GM04504 (cell line): ENCODE measurements at places on chromosomes 7 and 10.

- no peak for DNase-seq
Observed at GRCh38 chr7:135522509-135522908, 12.6 kb upstream of the CNOT4 start.

DNA sequence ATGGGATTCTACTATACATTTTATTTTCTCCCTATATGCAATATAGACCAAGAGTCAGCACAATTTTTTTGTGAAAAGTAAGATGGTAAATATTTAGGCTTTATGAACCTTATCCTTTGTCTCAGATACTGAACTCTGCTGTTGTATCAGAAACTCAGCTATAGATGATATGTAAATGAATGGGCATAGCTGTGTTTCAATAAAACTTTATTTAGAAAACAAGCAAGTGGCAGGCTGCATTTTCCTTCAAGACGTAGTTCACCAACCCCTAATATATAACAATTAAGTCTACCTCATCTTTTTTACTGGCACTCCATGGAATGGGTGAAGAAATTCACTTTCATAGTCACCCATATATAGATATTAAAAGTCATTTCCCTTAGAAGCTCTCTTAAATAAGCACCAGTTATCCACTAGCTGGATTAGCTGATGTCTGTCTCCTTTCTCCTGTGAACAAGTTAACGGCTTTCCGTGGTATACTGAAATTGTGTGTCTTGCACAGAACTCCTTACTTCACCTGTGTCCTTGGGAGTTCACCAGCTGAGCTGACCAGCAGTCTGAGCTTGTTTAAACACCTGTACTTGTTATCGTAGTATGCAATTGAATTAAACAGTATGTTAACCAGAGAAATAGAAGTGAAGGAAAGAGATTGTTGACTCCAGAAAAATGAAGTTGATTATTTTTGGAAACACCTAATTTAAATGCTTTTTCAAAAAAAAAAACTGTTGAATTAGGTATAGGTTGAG is 770.6 kb downstream of the KCNMA1 start:
- no peak for DNase-seq

- no peak for DNase-seq
Observed at GRCh38 chr7:48213226-48213625, 42.0 kb downstream of the ABCA13 start.

GRCh38 chr10:60189861-60190475 is 199.7 kb downstream of the ANK3 start:
- no peak for DNase-seq

- DNase-seq, result no peak
Observed at GRCh38 chr7:119232091-119232490, 1007.6 kb downstream of the ANKRD7 start.

DNA sequence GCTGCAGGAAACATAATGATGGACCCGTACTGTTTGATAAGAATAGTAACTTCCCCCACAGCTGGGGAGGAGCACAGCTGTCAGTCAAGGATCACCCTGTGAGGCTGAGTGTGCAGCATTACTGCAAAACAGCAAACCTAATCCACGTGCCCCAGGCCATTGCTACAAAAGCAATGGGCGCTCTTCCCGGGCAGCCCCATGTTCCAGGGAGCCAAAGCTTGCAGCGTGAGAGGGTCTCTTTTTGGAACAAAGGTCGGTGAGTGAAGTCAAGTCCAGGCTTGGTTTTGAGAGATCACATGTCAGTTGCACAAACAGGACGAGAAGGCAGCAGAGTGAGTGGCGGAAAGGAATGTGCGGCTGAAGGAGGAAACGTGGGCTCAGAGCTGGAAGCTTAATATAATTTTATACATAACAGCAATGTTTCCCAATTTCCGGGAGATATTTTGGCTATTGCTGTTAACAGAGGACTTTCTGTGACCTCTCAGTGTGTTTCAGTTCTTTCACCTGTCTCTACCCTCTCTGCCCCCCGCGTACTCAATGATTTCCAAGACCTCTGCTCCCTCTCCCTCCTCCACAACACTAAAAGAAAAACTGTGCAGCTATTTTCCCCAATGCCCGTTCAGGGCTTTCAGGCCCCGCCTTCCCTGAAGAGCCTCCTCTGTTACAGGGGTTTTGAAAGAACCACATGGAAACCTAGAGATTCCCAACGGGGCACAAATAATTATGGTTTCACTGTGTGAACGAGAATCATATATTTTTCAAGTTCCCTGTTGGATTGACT is 128.9 kb downstream of the MTPAP start:
- DNase-seq, result peak; percentile 16

GRCh38 chr7:94710256-94710655 is 54.3 kb upstream of the SGCE start:
- no peak for DNase-seq

GRCh38 chr7:77425101-77426051 is 9.2 kb upstream of the GSAP start:
- no peak for DNase-seq

- DNase-seq, result no peak
Observed at GRCh38 chr10:1952126-1953095, 215.1 kb upstream of the ADARB2 start.

GRCh38 chr7:141301544-141301943 is 227.7 kb downstream of the TMEM178B start:
- DNase-seq, result no peak

GRCh38 chr7:75966190-75966961 is 28.0 kb downstream of the TMEM120A start:
- DNase-seq, result peak; percentile 58

DNA sequence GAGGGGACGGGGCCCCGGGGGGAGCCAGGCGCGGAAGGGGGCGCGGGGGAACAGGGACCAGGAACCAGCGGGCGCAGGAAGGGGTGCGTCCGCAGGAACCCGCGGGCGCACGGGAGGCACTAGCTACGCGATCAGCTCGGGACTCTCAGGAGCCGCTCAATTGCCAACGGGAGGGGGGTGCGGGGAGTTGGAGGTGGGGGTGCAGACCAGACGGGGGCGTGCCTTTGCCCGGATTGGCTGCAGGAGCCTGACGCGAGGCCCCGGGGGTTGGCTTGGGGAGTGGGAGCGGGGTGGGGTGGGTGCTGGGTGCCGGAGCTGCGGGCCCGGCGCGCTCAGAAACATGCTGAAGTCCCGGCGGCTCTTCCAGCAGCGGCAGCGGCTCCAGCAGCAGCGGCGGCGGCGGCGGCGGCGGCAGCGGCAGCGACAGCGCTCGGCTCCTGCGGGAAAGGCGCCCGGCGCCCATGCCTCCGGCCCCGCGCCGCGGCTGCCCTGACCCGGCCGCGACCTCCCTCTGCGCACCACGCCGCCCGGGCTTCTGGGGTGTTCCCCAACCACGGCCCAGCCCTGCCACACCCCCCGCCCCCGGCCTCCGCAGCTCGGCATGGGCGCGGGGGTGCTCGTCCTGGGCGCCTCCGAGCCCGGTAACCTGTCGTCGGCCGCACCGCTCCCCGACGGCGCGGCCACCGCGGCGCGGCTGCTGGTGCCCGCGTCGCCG is at the start of gene ADRB1:
Gene ADRB1 (plus strand): TSS at position 335 of the 715 bp plus-strand sequence. CDS start 267 bp downstream, at position 602.
- DNase-seq, result no peak

GRCh38 chr10:130751851-130752250 is 559.7 kb downstream of the TCERG1L start:
- DNase-seq, result no peak

GRCh38 chr10:93947055-93947454 is 46.7 kb upstream of the PLCE1 start:
- peak; percentile 21 for DNase-seq

GRCh38 chr7:29196191-29196590 is 1.6 kb downstream of the CHN2 start:
- DNase-seq, result no peak

DNA sequence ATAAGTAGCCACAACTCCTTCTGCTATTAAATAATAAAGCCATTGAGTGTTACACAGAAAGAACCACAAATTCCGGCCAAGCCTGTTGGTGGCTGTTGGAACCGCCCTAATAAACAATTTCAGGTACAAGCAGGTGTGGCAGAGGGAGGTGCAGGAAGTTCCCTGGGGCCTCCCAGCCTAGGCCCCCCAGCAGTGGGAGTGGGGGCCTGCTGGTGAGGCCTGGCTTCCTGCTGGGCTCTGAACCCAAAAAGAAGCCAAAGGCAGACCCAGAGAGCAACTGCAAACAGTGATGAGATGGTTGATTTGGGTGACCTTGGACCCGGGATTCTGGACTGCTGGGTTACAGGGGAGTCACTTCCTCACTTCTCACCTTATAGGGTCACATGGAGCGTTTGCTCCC is 21.0 kb upstream of the LMTK2 start:
- no peak for DNase-seq

GRCh38 chr10:104089621-104090020 is 3.9 kb upstream of the COL17A1 start:
- DNase-seq, result no peak

GRCh38 chr7:122637784-122638183 is 61.1 kb downstream of the RNF133 start:
- no peak for DNase-seq

GRCh38 chr7:22853674-22854157 is 31.1 kb upstream of the TOMM7 start:
- DNase-seq, result no peak

DNA sequence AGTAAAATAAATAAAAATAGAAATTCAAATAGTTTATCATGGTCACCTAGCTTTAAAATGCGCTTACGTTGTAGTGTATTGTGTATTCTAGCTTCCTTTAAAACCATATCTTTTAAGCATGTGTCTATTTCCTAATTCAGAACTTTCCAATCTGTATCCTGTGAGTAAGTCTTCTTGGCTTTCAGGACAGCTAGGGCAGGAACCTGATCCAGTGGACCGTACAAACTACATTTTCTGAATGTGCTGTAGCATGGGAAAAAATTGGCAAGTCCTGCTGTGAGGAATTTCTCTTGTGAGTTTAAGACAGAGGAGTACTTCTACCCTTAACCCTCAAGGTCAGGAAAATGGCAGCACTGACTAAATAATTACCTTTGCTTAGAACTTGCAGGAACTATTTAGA is 12.1 kb downstream of the OPN1SW start:
- DNase-seq, result no peak

DNA sequence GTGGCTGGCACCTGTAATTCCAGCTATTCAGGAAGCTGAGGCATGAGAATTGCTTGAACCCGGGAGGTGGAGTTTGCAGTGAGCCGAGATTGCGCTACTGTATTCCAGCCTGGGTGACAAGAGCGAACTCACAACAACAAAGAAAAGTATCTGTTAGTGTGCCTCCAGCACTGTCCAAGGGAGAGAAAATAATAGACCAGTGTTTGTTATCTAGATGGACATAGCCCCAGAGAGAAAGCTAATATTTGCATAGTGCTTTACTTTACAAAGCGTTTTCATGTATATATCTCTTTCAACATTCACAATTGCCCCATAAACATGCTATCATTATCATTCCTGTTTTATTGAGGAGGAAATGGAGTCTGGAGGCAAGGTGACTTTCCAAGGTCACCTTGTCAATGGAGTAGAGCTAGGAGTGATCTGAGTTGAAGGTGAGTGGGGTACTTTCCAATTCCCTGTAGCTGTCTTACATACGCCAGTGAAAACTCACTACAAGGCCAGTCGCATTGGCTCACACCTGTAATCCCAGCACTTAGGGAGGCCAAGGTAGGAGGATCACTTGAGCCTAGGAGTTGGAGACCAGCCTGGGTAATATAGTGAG is 49.7 kb upstream of the KIF5B start:
- no peak for DNase-seq

GRCh38 chr10:128095753-128096469 is 30.3 kb downstream of the MKI67 start:
- no peak for DNase-seq
